Fibroblast of gingiva (primary cell): ENCODE measurements at places on chromosomes 13 and 19.

GRCh38 chr13:20704459-20705069, 1.1 kb downstream of the IL17D start:
- DNase-seq = no peak

DNA sequence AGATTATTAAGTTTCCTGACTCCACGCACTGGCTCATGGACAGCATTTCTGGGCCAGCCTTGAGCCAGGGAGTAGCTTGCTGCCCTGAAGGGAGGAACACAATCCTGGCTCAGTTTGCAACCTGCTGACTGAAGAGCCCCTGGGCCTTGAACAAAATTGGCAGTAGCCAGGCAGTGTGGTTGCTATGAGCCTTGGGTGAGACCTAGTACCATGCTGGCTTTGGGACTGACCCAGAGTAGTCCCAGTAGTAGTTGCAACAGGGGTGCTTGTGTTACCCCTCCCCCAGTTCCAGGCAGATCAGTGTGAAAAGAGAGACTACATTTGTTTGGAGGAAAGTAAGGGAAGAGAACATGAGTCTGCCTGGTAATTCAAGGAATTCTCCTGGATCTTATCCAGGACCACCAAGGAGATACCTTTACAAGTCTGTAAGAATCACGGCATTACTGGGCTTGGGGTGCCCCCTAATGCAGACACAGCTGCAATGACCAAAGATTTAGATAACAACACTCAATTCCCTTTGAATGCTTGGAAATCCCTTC, 22.0 kb downstream of the ITGBL1 start:
- DNase-seq = peak; percentile 55

GRCh38 chr13:47332149-47332548, 435.3 kb upstream of the HTR2A start:
- peak; percentile 76 for DNase-seq

- DNase-seq = no peak
Measured at GRCh38 chr13:37878496-37878895, 8.9 kb upstream of the TRPC4 start.
